Activated CD4-positive, alpha-beta T cell treated with anti-CD3 and anti-CD28 coated beads, Interleukin-2, Interleukin-6, amounts not matched to agents 100 ng/mL and 50 ng/mL, durations not matched to agents 16 hours and 8 hours (primary cell): ENCODE measurements at places on chromosomes 7 and 10.

DNA sequence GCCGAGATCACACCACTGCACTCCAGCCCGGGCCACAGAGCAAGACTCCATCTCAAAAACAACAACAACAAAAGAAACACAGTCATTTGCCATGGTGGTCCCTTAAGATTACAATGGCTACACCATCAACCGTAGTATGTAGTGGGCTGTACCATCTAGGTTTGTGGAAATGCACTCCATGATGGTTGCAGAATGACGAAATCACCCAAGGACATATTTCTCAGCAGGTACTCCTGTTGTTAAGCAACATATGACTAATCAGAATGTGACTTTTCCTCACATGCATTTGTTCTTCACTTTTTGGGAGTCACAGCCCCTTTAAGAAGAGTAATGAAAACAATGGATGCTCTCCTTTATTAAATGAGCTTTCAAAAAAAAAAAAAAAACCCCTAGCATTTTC is 11.0 kb downstream of the SVIL start:
- DNase-seq, result no peak

DNA sequence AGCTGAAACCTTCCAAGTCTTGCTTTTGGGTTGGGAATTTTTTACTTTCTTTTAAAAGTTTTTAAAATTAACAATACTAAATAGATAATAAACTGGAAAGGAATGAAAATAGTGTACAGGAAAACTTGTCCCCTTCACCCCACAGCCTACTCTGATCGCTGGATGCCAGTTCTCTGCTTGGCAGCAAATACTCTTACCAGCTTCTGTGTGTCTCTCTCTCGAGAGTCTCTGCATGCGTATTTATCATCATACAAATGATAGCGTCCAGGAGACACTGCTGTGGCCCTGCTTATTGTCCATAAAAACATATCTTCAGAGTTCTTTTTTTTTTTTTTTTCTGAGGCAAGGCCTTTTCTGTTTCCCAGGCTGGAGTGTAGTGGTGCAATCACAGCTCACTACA is 101.5 kb downstream of the CCNY start:
- DNase-seq, result no peak

- DNase-seq, result no peak
These were observed 109.1 kb downstream of the C10orf90 start for GRCh38 chr10:126561294-126561920.

- peak; percentile 52 for DNase-seq
These were observed 18.0 kb downstream of the PURB start for GRCh38 chr7:44867073-44867995.

DNA sequence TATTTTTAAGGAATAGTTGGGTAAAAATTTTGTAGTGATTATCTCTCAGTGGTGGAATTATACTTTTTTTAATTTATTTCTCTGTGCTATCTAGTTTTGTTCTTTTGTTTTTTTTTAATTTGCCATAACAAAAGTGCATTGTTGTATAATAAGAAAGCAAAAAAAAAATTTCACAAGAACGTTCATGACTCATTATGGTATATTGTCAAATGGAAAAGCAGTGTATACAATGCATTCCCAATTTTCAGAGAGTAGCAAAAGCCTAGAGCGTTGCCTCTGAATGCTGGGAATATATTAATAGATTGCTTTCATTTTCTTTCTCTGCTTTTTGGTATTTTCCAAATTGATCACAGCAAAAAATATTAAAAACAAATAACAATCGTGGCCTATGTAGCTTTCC is 46.3 kb upstream of the GPAM start:
- DNase-seq, result no peak

- DNase-seq, result no peak
These were observed 11.7 kb downstream of the TMEM254 start for GRCh38 chr10:80090121-80090520.

GRCh38 chr7:7992506-7992905 is 23.9 kb downstream of the GLCCI1 start:
- no peak for DNase-seq

GRCh38 chr10:22453320-22453719 is 108.0 kb downstream of the SPAG6 start:
- no peak for DNase-seq

DNA sequence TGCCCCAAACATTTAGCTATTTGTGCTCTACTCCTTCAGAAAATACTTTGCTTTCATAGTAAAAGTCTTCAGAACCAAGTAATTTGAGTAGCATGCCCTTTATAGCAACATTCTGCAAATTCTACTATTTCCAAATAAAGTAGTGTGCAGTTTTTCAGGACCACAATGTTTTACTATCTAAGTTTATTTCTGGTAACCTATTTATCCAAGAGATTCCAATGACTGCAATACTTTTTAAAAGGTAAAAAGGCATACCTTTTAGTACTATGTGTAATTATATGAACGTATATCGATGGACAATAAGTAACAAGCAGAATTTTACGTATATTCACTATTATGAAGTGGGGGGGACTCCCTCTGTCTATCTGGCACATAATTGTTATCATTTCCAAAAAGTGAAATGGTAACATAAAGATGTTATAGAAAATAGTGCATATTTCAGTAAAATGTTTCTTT is 6.9 kb upstream of the CAV2 start:
- DNase-seq, result no peak

DNA sequence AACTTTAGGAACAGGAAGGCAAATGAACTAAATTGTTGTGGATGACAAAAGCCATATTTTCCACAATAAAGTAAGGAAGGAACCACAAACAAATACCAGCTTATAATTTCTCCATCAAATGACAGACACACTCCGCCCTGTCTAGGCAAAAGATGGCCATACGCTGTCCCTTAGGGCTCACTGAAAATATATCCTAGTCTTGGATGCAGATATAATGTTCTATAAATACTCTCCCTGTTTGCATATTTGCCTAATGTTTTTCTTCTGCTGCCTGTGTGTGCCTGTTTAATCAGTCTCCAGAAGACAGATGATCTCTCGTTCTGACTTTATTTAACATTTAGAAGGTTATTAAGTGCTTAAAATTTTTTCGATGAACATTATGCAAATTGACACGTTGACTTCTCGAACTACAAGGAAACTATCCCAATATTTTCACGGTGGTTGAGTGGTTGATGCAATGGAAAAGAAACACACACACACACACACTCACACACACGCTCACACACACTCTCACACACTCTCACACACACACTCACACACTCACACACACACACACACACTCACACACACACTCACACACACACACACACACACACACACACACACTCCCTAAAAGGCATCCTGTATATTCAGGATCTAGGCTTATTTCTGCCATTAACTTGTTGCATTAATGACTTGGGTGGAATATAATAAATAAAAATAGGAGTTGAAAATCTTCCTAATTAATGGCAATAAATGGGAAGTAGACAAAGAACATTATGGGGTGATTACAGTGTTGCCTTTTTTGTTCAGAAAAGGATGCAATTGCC is 297.1 kb downstream of the PRPF18 start:
- DNase-seq, result no peak

GRCh38 chr10:103196516-103196915 is 3.4 kb upstream of the NT5C2 start:
- DNase-seq, result no peak

DNA sequence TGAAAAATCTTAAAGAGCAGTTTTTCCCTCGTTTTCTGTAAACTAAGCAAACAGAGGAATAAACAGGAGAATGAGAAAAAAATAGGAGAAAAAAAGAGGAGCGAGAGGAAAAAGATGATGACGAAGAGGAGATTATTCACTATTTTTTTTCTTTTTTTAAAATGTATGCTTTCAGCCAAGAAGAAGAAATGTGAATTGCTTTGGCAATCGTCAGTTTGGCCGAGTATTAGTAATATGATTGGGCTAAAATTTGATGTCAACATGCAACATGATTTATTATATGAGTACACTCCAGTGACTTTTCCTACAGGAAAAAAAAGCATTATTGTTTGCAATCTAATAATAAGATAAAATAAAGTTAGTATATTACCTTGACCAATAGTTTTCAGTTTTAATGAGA is 26.3 kb downstream of the VWDE start:
- DNase-seq, result no peak

DNA sequence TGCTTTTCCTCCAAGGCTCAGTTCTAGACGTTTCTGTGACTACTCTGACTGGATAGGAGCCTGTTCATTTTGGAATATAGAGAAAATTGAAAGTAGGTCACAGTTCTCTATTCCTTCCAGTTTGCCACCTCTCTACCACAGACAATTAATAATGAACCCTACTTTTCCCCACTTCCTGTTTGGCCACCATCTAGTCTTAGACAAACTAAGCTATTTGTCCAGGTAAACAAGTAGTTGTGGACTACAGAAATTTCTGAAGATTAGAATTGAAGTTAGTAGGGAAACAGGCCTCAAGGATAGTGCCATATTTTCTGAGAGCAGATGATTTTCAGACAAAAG is 87.0 kb downstream of the AUTS2 start:
- DNase-seq, result no peak

- no peak for DNase-seq
These were observed 60.6 kb downstream of the PRF1 start for GRCh38 chr10:70541736-70542564.

GRCh38 chr10:13404791-13405190 is 56.7 kb upstream of the SEPHS1 start:
- no peak for DNase-seq

GRCh38 chr7:115679423-115679822 is 351.1 kb downstream of the TFEC start:
- no peak for DNase-seq

DNA sequence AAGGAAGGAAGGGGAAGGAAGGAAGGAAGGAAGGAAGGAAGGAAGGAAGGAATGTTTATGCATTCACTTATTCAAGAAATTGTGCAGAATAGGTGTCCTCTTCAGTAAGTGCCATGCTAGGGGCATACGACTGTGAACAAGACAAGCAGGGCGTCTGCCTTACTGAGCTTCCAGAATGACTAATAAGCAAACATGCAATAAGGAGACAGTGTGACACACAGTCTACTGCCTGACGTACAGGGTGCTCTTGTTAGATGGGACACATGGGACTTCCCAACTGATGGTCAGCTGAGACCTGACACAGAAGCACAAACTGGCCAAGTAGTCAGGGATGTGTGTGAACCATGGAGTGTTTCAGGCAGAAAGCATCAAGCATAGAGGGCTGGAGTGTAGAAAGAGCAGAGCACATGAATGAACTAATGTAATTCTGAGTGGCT is 18.2 kb downstream of the DNAJC12 start:
- DNase-seq, result peak; percentile 52

- DNase-seq, result no peak
These were observed 73.3 kb downstream of the CXCL12 start for GRCh38 chr10:44311563-44312051.

- DNase-seq, result no peak
These were observed 282.6 kb upstream of the CACNA2D1 start for GRCh38 chr7:82726038-82726800.

DNA sequence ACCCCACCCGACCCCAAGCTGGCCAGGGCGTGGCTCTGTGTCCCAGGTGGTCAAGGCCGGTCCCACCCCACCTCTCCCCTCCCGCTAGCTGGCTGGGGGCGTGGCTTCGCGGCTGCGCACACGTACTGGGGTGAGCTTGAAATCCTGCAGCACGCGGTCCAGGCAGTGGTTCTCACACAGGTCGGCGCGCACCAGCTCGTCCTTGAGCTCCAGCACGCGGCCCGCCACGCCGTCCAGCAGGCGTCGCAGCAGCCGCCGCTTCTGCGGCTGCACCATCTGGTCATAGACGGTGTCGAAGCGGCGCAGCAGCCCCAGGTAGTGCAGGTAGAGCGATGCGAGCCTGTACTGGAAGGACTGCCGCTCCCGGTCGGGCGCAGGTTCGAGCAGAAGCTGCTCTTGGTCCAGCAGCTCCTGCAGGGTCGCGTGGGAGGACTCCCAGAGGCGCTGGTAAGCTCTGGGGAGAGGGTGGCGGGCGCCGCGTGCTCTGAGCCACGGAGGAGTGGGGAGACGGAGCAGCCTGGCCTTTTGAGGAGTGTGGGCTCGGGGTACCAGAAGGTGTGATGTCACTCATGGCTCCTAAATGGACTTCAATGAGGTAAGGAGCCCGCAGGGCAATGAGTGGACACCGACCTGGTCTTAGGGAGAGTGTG is 5.8 kb downstream of the H2BK1 start:
- no peak for DNase-seq

GRCh38 chr7:155107126-155107525 is 37.0 kb downstream of the HTR5A start:
- DNase-seq, result no peak

DNA sequence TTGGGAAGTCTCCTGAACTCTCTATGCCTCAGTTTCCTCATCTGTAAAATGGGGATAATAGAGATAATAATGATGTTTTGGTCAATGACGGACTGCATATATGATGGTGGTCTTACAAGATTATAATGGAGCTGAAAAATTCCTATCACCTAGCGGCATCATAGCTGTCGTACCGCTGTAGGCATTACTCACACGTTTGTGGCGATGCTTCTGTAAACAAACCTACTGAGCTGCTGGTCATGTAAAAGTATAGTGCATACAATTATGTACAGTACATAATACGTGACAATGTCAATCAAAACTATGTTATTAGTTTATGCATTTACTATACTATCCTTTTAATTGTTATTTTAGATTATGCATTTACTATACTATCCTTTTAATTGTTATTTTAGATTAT is 339.1 kb upstream of the NPVF start:
- DNase-seq, result no peak

- DNase-seq, result no peak
These were observed 9.3 kb downstream of the GIMAP7 start for GRCh38 chr7:150524018-150524417.

DNA sequence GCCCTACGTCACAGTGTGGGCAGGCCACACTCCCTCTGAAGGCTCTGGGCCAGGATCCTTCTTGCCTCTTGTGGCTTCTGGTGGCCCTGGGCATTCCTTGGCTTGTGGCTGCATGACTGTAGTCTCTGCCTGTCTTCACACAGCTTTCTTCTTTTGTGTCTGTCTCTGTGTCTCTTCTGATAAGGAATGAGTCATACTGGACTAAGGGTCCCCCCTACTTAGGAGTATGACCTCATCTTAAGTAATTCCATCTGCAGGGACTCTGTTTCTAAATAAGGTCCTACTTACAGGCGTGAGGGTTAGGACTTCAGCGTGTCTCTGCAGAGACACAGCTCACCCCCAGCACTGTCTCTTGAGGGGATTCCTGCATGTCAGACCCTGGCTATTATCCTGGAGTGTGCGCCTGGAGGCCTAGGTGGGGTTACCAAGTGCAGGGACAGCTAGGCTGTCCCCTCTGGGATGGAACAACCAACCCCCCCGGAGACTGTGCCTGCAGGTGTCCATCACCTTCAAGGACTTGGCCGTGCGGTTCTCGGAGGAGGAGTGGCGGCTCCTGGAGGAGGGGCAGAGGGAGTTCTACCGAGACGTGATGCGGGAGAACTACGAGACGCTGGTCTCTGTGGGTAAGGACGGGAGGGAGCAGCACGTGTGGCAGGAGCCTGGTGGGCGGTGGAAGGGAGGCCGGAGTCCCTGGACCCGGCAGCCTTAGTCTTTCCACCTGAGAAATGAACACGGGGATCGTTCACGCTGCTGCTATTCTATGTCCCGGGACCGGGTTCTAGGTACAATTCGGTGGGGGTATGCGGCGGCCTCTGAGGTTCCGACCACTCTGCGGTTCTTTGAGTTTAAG is 54.1 kb downstream of the ZNF467 start:
- DNase-seq, result peak; percentile 11

DNA sequence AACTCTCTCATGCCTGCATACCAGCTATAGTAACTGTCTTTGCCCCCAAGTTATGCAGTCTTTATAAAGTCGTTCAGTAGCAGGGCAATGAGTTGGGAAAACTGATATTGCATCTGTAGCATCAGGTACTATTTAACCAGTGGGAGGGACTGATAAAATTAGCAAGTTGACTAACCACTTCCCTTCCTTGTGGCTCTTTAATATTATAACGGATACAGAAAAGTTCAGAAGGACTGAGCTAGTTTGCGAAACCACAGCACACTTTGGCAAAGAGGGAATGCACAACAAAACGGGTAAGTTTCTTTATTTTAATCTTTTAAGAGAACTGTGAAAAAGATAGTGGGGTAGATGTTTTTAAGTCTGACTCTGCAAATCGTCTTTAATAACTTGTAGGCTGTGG is 205.3 kb upstream of the HDAC9 start:
- DNase-seq, result no peak
